ENCODE measurements at places on chromosomes 12 and 14.

- no peak for DNase-seq
Observed at GRCh38 chr14:35236806-35237205, 55.4 kb upstream of the PSMA6 start.

DNA sequence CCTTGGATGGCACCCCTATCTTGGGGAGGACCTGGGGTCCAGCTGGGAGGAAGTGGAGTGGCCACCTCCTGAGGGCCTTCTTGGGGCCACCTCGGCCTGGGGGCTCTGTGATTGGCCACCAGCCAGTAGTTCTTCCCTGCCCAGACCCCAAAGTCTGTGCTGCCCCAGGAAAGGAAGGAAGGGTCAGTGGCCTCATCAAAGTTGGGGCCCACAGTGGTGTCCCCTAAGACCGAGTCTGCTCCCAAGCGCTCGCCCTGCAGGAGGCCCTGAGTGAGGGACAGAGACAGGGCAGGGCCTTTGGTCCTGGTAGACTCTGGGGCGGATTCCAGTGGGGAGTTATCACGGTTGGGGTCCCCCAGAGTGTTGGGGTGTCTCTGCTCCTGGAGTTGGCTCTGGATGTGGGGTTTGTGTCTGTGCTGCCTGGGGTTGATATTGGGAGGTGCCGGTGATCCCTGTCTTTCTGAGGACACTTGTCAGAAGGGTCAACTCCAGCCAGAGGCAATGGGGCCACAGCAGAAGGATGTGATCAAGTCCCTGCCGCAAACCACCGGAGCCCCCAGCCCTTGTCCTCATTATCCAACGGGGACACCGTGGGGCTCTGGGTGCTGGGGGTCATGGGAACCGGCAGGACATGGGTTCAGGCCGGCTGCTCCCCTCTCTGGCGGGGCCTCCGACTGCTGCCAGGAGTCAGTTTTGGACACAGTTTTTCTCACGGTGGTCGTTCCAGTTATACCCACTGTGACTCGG is 364.3 kb downstream of the TMEM121 start:
- DNase-seq, result no peak

DNA sequence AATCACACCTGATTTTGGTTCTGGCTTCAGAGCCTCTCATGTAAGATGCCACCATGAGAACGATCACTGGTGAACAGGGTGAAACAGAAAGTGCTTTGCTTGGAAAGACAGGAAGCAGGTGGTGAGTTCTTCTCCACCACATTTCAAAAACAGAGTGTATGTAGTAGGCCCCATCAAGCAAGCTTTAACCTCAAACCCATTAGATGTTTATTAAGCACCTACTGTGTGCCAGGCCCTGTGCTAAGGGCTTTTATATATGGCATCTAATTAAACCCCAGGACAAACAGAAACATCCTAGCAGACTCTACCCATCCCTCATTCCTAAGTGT is 47.8 kb upstream of the MED13L start:
- DNase-seq, result no peak

GRCh38 chr12:99427104-99427503 is 220.4 kb upstream of the GARIN6 start:
- no peak for DNase-seq

GRCh38 chr14:49173765-49174373 is 412.3 kb downstream of the RPS29 start:
- peak; percentile 66 for DNase-seq

DNA sequence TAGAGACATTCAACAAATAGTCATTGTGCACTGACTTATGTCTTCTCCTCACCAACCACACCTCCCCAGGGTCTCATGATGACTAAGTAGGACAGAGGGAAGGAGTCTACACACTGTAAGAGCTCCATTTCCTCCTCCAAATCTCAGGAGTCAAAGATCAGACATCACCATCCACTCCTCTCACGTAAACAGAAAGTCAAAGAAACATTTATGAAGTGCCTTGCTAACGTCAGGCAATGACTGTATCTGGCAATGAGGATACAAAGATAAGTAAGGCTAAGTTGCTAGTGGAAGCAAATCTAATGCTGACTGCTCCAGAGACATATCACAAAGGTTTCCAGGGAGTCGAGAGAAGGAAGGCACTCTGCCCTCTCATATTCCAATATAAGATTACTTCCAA is 88.9 kb downstream of the SLC2A13 start:
- no peak for DNase-seq

DNA sequence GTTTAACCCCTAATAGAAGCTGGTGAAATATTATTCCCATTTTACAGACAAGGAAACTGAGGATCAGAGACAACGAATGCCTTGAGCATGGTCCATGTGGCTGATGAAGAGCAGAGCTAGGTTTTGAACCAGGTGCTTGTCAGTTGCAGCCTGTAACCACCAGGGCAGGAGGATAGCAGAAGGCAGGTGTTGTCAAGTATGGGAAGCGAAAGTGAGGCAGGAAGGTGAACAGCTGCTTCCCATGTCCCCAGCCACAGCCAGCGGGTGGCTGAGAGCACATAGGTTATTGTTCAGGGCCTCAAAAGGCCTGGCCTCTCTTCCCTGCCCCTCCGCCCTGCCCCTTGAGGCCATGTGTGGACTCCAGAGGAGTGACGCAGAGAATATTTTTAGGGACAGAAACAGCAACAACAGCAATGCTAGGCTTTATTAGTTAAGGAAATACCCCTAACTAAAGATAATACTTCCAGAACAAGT is 39.6 kb downstream of the IQSEC3 start:
- peak; percentile 15 for DNase-seq
